ENCODE measurements at places on chromosomes 11 and 22. TPM values are rescaled to one million over a fixed set of nuclear protein-coding genes. Genes with fewer than 3 reads are reported as not detected.

The NKAPD1 gene
- 6.7 TPM for total RNA-seq

The ASCL2 gene
- not detected for total RNA-seq

The MS4A15 gene
- total RNA-seq: not detected

The MPZL2 gene
- total RNA-seq: 9.7 TPM

The TENM4 gene
- total RNA-seq: 1.0 TPM

The DGAT2 gene
- total RNA-seq: 7.1 TPM

The KCTD17 gene
- total RNA-seq: 15.8 TPM

The ACR gene
- total RNA-seq: 0.36 TPM

Measured in heart left ventricle (tissue), 16 donors.